ENCODE measurements at places on chromosomes 7 and 10. TPM values are rescaled to one million over a fixed set of nuclear protein-coding genes. Genes with fewer than 3 reads are reported as not detected.

DNA sequence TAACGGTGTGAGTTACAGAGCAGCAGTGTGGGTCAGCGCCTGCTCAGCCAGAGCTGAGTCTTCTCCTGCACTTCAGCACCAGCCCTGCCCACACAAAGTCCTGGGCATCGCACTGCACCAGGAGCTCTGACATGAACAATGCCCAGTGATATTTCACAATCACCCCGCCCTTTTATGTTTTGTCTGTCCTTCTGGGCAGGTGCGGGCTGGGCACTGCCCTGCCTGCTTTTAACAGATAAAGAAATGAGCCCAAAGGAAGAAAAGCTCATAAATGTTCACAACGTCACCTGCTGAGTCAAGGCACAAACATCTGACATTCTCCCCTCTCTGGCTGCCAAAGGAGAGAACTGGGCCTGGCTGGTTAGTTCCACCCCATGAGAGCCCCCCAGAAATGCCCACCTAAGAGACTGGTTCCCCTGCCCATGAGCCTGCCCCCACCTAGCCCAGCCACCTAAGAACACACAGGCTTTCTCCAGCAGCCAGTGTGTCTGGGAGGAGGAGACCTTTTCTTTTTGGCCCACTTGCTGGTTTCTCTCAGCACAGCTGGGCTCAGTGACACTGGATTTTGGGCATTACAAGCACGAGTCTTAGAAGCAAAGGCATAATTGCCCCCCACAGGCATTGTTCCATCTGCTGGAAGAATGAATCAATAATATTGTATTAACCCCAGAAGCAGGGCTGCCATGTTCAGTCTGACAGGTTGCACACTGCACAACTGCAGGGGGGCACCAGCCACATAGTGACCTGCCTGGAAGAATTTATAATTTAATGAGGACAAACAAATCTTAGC, 22.3 kb downstream of the CALML3 start:
- H3K36me3 ChIP-seq: no peaks in the 10 kb centered on the region
- peak; percentile 67 for DNase-seq
- no peak overlapping the region for H3K4me3 ChIP-seq
- H3K4me1 ChIP-seq: peaks cover 52% of the 10 kb centered on the region
- peak overlapping the region; percentile 57 for H3K27ac ChIP-seq

- no peak overlapping the region for H3K4me3 ChIP-seq
- DNase-seq: peak; percentile 54
- peaks cover 3% of the 10 kb centered on the region for H3K4me1 ChIP-seq
Measured at GRCh38 chr7:12638851-12639456, 48.5 kb upstream of the ARL4A start.

DNA sequence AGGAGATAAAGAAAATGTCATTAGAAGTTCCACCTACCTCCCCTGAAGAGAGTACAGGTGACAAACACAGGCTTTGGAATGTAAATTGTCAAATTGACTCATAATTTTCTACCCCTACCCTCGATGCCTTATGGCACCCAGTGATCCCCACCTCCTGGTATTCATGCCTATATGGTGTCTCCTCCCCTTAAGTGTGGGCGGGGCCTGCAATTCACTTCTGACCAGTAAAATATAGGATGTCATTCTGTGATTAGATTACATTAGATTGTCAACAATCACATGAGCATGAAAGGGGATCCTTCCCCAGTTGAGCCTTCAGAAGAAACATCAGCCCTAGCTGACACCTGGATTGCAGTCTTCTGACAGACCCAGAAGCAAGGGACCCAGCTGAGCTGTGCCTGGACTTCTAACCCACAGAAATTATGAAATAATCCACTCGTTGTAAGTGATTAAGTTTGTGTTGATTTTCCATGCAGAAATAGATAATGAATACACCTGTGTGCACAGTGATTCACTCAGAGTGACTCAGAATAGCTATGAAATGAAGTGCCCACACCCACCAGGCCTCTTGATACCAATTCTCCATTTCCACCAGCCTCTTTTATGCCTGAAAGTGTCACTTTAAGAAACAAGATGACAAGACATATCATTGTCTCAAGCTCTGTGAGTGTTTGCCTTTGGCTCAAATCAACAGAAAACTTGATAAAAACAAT, 8.5 kb upstream of the SLC39A12 start:
- no peak overlapping the region for H3K27ac ChIP-seq
- H3K4me1 ChIP-seq: no peaks in the 10 kb centered on the region
- DNase-seq: no peak
- no peaks in the 10 kb centered on the region for H3K36me3 ChIP-seq

DNA sequence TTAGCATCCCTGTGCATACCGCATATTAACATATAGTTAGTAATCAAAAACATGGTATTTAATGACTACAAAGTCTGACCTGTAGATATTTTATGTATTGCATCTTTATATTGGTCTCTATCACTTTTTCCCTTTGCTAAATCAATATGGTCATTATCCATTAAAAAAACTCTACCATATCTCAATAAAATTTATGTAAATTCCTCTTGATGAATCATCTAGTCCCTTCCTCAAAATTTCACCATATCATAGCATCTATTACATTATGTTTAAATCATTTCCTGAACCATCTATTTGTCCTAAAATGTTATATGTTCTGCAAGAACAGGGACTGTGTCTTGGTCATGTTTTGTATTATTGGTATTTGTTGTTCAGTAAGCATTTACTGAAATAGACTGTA, 7.7 kb upstream of the ING3 start:
- H3K4me3 ChIP-seq: no peak overlapping the region
- no peak for DNase-seq
- H3K27ac ChIP-seq: no peak overlapping the region
- no peaks in the 10 kb centered on the region for H3K4me1 ChIP-seq
- 0 out of 2 replicates have a peak, but pooled peaks cover 2% of the 10 kb centered on the region for H3K27me3 ChIP-seq

GRCh38 chr10:57338823-57339558, 928.7 kb downstream of the IPMK start:
- H3K36me3 ChIP-seq: no peaks in the 10 kb centered on the region
- H3K4me3 ChIP-seq: no peak overlapping the region
- H3K27ac ChIP-seq: no peak overlapping the region

ITIH2 gene
- polyA plus RNA-seq: not detected

Data from IMR-90 (cell line).